ENCODE measurements at places on chromosomes 1 and 21.

DNA sequence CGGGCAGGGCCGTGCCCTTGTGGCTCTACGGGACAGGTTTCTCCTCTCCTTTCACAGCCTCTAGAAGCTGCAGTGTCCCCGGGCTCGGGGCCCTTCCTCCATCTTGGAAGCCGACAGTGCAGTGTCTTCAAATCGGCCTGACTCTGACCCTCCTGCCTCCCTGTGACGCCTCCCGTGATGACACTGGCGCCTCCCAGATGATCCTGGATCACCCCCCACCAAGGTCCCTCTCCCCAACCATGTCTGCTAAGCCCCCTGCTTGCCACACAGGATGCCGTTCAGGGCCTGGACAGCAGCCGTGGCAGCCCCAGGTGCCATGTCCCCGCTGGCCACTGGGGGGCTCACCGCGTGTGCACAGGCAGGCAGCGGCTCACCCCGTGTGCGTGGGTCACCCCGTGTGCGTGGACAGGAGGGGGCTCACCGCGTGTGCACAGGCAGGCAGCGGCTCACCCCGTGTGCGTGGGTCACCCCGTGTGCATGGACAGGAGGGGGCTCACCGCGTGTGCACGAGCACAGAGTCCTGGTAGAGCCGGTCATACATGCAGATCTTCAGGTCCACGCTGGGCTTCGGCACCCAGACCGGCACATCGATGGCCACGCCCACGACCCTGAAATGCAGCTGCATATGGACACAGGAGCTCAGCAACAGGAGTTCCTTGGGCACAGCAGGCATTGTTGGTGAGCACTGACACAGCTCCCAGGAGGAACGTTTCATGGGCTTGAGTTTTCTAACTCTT lies 24.9 kb upstream of the TMEM52 start:
- DNase-seq, result peak; percentile 50

DNA sequence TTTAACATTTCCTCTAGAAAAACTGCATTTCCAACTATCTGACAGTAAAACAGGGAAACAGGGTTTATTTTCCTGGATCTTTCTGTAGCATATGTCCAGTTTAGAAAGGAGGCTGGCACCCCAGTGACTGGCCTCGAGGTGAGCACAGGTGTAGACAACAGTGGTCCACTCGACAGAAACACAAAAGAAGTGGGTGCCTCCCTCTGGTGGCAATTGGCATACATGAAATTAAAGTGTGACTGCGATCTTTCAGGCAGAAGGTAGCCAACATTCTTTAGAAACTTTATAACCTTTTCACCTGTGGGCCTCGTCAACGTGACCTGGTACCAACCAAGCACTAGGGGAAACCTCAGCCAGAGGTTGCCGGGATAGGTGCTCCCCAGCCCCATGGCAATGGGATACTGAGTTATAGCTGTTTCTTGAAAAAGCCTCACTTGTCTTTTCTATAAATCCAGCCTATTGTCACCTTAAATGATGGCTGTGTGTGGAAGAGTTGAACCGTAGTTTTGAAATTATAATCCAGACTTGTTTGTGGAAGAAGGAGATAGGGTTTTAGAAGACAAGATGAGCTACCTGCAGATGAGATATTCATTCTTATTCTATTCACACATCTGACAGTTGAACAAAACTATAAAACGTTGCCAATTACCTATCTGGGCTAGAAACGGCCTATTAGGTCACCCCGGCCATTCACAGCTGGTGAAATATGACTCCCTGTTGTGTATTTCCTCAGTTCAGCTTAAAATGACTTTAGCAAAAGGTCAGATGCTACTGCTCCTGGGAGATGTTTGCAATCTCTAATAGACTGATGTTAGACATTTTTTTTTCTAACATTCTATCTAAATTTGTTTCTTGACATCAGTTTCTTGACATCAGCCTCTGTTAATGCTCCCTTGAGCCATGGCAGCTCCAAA lies 44.3 kb downstream of the PCP4 start:
- DNase-seq, result no peak

DNA sequence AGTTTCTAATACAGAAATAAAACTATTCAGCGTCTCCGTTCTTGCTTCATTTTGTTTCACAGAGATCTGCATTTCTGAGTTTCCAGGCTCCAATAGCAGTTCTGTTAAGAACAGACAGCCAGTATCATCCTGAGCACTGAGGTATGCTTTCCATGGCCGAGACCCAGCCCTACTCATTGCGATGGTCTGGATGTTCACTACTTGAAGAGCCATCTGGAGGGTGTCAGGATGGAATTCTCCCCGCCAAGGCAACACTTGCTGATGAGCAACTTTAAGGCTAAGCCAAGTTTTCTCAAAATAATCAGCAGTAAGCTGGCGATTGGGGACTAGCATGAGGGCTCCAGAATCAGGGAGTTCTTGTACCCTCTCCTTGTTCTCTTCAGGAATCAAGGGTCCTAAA lies 7.7 kb upstream of the BCL2L15 start:
- DNase-seq, result no peak

DNA sequence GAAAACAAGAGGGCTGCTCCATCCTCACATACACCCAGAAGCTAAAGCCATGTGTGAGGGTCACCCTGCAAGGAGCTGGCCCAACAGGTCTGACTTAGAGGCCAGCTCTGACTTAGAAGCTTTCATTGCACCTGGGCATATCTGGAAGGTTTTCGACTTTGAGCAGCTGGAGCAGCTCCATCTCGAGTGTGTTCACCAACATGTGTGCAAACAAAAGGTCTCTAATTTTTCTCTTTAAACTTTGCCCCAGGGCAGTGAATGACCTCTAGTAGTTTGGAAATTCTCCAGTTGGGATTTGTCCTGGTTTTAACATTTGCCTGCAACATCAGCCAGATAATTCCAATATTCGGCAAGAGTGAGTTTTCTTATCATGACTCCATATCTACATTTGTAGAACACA lies 108.3 kb downstream of the TNR start:
- DNase-seq, result no peak

DNA sequence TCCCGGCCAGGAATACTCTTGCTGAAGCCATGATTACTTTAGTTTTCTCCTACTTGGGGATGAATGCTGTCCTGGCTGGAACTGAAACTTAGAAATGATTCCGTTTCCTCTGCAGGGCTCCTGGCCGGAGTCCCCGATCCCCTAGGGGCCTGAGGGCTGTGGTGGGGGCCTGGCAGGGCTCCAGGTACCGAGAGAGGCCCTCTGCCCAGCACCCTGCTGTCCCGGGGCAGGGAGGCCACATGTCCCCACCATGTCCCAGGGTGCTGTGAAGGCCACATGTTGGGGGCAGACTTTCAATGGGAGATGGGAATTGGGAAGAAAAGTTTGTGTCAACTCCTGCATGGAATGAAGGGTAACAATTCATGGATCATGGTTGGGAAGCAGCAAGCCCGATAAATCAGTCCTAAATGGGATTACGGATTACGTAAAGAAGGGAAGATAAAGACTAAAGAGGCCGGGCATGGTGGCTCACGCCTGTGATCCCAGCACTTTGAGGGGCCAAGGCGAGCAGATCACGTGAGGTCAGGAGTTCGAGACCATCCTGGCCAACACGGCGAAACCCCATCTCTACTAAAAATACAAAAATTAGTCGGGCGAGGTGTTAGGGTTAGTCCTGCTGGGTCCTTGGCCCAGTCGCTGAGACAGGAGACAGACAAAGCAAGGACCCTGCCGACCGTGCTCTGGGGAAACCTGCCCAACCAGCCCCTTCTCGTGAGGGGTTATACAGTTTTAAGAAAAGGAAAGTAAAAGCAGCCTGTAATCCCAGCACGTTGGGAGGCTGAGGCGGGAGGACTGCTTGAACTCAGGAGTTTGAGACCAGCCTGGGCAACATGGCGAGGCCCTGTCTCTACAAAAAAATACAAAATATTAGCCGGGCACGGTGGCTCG lies 37.6 kb downstream of the MORN1 start:
- DNase-seq, result no peak

GRCh38 chr1:92854101-92854785 lies 22.4 kb downstream of the RPL5 start:
- no peak for DNase-seq

- DNase-seq, result no peak
Observed at GRCh38 chr1:245059806-245060424, 94.9 kb upstream of the KIF26B start.

- no peak for DNase-seq
Observed at GRCh38 chr1:79042117-79042516, 35.6 kb upstream of the ADGRL4 start.

GRCh38 chr1:200184196-200184595 lies 156.7 kb downstream of the NR5A2 start:
- DNase-seq, result no peak

- peak; percentile 23 for DNase-seq
Observed at GRCh38 chr21:25638660-25639550, at the start of gene JAM2. TSS of gene JAM2 (plus strand) at chr21:25639258. CDS start at chr21:25639822, 564 bp downstream.

GRCh38 chr1:13956393-13956792 lies 256.4 kb downstream of the PRDM2 start:
- DNase-seq, result no peak

DNA sequence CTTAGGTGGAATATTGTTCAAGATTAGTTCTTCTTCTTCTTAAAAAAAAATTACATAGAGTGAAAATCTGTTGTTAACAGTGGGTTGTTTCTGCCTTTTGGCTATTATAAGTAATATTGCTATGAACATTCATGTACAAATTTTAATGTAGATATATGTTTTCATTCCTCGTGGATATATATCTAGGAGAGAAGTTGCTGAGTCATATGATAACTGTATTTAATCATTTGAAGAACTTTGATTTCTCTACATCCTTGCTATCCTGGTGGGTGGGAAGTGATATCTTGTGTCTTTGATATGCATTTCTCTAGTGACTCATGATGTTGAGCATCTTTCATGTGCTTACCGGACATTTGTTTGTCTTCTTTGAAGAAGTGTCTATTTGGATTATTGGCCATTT lies 29.9 kb downstream of the MAST2 start:
- no peak for DNase-seq

DNA sequence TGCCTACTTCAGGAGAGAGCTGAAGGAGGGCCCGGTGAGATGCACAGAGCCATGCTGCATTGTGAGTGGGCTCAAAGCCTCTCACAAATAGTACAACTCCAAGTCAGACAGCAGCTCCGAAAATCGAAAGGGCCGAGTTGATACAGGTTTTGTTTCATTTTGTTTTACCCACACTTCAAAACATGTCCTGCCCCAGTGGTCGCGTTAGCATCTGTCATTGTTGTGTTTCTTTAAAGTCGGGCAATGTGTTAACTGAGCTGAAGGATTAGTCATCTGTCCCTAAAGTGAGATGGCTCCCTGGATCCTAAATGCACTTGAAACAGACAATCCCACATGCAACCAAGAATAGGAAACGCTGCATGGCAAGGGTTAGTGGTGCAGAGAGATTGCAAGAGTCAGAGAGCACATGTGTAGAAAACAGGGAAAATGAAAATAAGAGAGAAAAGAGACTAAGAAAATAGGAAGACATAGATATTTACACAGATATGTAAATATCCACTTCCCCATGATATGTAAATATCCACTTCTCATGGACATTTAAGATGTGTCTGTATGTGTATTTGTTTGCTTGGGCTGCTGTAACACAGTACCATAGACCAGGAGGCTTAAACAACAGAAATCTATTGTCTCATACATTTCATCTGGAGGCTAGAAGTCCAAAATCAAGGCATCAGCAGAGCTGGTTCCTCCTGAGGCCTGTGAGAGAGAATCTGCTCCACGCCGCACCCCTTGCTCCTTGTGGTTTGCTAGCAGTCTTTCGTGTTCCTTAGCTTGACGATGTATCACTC lies 131.4 kb upstream of the RAB4A start:
- no peak for DNase-seq

DNA sequence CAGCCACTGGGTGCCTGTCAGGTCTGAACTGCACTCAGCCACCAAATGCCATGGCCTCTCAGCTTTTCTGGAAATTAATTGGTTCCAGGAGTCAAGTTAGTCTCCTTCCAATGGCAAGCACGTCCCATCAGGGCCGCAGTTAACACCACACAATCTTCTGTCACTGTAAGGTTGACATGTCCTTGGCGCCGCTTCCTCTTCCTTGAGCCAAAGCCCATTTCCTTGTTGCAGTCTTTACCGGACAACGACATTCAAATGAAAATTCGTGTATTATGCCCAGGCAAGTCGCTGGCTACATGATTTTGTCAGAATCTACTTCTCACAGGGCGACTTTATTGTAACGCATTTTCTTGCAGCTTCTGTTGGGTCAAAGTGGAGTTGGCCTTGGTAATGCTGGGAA lies 430.6 kb upstream of the KAZN start:
- no peak for DNase-seq

- no peak for DNase-seq
Observed at GRCh38 chr21:41438425-41439113, 12.5 kb downstream of the MX1 start.

DNA sequence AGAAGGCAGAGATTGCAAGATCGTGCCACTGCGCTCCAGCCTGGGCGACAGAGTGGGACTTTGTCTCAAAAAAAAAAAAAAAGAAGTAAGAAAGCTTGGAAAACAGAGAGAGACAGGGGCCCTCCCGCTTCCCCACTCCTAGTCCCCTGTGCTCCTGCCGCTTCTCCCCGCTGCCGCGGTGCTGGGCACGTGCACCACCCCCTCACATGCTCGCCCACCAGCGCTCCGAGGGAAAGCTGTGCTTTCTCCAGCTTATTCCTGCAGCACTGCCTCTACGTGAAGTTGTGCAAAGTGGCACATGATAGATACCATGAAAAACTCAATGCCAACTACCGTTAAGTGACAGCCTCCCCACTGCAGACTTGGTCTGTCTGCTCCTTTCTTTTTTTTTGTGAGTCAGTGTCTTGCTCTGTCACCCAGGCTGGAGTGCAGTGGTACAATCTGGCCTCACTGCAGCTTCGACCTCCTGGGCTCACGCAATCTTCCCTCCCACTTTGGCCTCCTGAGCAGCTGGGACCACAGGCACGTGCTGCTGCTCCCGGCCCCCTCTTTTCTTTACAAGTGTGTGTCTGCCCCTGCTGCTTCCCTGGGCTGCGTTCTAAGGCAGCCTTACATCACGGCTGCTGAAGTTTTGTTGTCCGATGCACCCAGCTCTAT lies 15.4 kb downstream of the SLX9 start:
- no peak for DNase-seq

DNA sequence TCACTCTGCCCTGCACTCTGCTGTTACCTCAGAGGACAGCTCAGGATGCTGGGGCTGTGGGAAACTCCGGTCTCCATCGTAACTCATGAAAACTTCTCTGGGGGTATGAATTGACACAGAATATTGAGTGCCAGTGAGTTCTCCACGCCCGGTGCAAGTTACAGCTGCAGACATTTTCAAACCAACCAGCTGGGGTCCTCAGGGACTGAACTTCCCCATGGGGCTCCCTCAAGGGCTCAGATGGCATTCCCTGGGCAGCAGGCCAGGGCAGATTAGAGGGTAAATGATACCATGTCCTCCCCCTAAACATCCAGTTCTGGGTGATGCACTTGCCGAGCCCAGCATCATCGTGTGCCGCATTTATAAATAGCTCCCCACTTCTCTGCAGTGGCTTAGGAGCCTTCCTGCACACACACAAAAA lies 27.8 kb upstream of the CCSAP start:
- DNase-seq, result no peak

GRCh38 chr21:42641311-42642218 lies 11.9 kb upstream of the PDE9A start:
- DNase-seq, result no peak

GRCh38 chr1:55140546-55140983 lies 74.6 kb downstream of the USP24 start:
- DNase-seq, result peak; percentile 82
